ENCODE measurements at places on chromosomes 1 and 21.
A peak's percentile ranks its signal among the peaks of the same experiment; 100 is the strongest.

- no peak for DNase-seq
Measured at GRCh38 chr1:3594706-3595377, 16.5 kb downstream of the MEGF6 start.

DNA sequence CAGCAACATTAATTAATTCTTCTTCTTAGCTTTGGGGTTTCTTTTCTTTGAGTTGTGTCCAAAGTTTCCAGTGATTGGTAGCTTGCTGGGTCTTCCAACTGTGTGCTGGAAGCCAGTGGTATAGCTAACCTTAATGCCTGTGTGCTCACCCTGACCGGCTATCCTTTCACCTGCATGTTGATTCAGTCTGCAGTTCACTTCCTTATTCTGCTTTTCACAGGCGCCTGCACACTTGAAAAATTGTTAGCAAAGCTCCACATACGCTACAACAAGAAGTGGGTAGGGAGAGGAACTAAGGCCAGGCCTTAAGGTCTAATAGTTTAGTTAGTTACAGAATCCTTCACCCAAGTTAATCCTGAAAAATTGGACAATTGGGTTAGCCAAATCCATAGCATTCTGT is 35.7 kb downstream of the NCF2 start:
- no peak for DNase-seq

- no peak for DNase-seq
Measured at GRCh38 chr1:27868556-27868931, 3.8 kb upstream of the THEMIS2 start.

GRCh38 chr1:16387201-16388188 is 20.5 kb downstream of the SZRD1 start:
- no peak for DNase-seq

GRCh38 chr1:84997667-84998600 is 1.0 kb upstream of the MCOLN2 start:
- peak; percentile 28 for DNase-seq

DNA sequence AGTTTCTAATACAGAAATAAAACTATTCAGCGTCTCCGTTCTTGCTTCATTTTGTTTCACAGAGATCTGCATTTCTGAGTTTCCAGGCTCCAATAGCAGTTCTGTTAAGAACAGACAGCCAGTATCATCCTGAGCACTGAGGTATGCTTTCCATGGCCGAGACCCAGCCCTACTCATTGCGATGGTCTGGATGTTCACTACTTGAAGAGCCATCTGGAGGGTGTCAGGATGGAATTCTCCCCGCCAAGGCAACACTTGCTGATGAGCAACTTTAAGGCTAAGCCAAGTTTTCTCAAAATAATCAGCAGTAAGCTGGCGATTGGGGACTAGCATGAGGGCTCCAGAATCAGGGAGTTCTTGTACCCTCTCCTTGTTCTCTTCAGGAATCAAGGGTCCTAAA is 7.7 kb upstream of the BCL2L15 start:
- no peak for DNase-seq

DNA sequence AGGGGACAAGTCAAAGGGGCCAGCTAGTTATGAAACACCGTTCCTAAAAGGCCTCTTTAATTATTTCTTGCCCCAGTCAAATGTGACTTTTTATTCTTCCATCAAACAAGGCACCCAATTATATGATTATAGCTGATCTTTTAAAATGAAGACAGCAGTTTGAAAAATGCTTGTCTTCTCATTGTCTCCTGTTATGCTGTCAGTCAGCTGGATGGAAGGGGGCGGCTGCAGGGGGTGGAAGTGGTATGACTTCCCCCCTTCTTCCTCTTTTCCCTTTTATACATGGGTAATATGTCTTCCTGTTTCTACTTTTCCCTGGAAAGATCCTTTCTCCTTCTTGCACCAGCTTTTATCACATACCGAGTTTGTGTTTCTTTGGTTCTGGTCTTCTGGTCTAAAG is 25.8 kb upstream of the KCNA10 start:
- DNase-seq, result no peak

- no peak for DNase-seq
Measured at GRCh38 chr1:97158691-97159096, 437.1 kb downstream of the PTBP2 start.

- DNase-seq, result no peak
Measured at GRCh38 chr1:185846672-185847444, 112.7 kb downstream of the HMCN1 start.
